ENCODE measurements at places on chromosomes 5 and 9. TPM values are rescaled to one million over a fixed set of nuclear protein-coding genes. Genes with fewer than 3 reads are reported as not detected.

DNA sequence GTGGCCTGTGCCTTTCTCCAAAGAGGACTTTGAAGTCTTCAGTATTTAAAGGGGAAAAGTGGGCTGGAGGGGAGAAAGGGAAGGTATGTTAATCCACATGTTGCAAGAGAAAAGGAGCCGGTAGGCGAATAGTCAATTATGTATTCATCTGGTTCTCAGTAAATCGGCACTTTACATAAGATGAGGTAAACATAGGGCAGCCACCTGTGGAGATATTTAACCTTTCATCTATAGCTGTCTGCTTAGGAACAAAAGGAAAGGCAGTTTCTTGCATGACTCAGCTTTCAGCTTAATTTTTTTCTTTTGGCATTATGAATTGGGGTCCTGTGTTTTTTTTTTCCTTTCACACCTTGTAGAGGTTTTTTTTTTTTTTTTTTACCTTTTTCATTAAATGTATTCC, 42.2 kb downstream of the FGD3 start:
- DNase-seq, result no peak

DNA sequence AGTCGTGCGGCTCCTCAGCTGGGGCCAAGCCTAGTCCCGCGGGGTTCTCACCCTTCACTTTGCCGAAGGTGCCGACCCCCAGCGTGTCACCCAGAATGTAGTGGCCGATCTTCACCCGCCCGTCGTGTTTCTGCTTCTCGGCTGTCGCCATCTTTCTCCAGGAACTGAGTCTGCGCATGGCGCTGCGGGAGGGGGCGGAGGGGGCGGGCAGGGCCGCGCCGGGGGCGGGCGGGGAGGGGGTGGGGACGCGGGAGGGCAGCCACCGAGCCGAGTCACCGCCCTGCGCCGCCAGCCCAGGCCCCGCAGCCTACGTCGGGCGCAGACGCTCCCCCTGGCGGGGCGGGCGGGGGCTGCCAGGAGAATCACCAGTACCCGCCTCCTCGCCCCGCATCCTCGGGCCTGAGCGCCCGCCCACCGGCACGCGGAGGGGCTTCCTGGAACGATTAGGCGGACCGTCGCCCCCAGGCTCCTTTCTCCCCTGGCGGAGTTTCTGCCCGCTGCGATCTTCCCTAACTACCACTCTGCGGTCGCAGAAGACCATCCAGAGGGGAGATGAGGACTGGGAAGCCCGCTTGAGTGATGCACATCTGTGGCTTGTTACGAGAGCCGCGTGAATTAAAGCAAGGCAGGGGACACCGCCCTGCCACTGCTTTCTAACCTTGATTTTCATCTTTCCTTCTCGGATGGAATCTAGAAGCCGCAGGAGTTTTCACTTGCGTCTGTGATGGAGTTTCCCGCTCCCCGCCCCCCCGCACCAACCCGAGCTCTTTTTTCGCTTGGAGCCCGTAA, at the start of gene PRKAA1:
TSS of gene PRKAA1 (minus strand) at position 363 of the 789 bp plus-strand sequence. CDS start at position 178, 185 bp downstream.
- DNase-seq, result peak; percentile 92

GRCh38 chr5:4704951-4705350, 435.2 kb upstream of the ADAMTS16 start:
- DNase-seq, result no peak

DNA sequence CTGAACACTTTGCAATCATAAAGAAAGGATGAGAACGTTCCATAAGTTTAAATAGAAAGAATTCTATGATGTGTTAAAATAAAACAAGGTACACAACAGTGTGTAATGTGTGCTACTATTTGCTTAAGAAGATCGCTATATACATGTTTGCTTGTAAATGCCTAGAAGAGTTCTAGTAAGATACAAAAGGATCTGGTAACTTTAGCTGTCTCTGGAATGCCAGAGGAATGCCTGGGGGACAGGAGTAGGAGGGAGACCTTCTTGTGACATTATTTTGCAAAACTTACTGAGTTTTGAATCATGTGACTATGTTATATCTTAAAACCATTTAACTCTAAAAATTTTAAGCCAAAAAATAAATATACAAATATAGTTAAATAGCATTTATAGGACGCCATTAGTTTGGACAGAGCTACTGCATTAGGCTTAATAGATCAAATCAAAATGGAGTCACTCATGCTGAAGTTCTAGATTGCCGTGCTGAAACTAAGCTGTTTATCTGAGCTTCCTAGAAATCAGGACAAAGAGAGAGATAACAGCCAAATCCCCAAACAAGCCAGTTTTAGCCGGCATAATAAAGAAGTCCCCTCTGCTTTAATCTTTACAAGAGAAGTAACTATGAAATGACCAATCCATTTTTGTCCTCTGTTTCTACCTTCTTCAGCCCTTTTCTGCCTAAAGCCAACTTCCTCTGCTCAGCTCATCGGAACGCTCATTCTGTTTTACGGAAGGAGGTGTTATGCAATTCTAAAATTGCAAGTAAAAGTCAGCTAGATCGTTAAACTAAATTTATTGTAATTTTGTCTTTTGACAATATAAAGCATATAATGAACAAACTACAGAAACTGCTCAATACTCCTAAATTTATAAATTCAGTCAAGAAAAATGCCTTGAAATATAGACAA, 44.8 kb downstream of the LIX1 start:
- DNase-seq, result no peak

DNA sequence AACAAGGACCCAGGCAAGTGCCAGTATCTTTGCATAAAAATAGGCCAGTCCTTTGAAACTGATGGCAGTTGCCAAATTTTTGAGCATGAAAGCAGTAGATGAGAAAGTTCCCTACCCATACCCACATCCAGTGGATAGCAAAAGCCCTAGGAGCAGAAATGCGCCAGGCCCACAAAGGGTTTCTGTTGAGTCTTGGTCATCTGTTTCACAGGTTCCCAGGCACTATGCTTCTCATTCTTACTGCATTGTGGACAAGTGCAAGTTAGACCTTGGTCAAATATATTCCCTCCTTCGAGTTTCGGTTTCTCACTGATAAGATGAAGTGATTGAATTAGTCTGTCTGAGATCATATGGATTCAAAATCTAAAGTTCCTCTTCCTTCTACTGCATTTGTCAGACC, 152.3 kb downstream of the NR3C1 start:
- no peak for DNase-seq

- DNase-seq, result peak; percentile 36
Observed at GRCh38 chr9:32551276-32552051, 663 bp upstream of the SMIM27 start.

- no peak for DNase-seq
Observed at GRCh38 chr5:103466495-103466894, 96.1 kb downstream of the NUDT12 start.

GRCh38 chr5:140013536-140013935, 29.6 kb downstream of the NRG2 start:
- no peak for DNase-seq

DNA sequence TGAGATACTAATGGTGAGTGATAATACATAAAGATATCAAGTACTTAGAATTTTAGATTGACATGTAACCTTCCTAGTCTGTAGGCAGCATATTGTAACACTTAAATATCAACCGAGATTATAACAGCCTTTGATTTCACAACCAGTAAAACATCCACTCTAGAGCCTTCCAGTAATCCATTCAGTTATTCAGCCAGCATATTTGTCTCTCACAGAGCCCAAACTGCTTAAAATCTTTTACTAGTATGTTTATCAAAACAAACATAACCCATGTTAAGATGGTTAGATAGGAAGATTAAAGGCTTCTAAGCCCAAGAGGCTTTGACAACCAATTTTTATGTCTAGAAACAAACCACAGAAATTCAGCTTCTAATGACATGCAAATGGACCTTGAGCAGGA, 177.9 kb upstream of the FST start:
- DNase-seq, result no peak

DNA sequence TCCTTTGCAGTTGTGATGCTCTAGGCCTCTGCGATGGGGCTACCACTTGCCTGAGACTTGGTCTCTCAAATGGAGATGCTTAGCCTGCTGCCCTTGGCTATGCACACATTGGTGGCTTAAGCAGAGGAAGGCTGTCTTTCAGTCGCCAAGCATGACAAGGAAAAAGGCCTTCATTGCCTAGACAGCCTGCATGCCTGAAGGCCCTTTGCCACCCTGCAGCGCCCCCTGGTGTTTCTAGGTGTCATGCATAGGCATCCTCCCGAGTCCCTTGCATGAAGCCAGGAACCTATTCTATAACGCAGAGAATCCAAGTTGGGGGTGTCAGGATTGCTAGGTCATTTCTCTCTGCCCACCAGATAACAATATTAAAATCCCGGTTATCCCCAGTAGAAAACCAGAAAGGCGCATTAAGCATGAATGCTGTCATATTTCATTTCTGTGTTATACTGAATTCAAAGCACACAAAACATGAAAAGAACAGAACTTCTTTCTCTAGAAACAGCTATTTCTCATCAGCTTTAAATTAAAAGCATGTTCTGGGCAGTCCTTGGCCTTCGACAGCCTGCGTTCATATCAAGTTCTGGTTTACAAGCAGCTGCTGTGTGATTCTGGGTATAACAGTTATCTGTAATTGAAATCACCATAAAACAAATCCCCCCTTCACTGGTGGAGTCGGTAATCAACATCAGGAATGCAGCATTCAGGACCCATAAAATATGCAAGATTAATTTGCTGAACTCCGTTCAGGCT, 59.7 kb upstream of the TRPC7 start:
- DNase-seq, result peak; percentile 75

GRCh38 chr5:14267166-14267838, 124.2 kb downstream of the TRIO start:
- no peak for DNase-seq

GRCh38 chr5:91332267-91333045, 50.7 kb downstream of the ARRDC3 start:
- no peak for DNase-seq

- peak; percentile 24 for DNase-seq
Observed at GRCh38 chr5:45604092-45604491, 92.1 kb downstream of the HCN1 start.

DNA sequence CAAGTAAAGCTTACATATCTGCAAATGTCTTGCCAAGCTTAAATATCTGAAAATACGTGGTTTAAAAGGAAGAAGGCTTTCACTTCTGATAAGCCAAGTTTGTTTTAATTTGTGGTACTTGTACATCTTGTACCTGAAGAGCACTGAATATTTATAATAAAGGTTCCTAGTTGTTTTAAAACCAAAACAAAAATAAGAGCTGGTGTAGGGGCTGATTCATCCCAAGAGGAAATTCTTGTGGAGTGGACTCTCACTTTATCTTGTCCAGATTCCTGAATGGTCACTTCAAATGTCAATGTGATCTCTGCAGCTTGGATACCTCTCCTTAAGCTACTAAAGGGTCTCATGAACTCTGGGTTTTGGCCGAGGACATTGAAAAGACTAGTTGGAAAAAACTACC, 29.5 kb downstream of the MAMDC2 start:
- DNase-seq, result no peak

DNA sequence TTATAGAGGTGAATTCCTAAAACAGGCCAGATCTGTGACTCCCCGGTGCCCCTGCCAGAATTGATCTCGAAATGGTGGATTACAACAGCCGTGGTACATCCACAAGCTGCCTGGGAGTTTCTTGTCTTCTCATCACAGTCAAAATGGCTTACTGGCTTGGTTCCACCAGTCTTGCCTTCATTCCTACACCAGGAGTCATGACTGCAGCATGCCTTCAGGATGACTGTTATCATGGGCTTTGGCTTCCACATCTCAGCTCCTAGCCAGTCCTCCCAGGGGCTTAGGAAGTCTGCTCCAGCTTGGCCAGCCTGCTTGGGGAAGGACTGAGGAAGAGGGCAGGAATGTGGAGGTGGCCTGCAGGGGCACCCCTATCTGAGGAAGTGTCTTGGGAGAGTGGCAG, 132.9 kb upstream of the NR3C1 start:
- peak; percentile 43 for DNase-seq

GRCh38 chr5:83072966-83073365, 4.2 kb downstream of the TMEM167A start:
- no peak for DNase-seq

ZFP37 gene
- 2.4 TPM for total RNA-seq

ARID3C gene
- total RNA-seq, result not detected

FAM81B gene
- total RNA-seq, result 8.6 TPM

TNFAIP8 gene
- total RNA-seq, result 4.7 TPM

C9orf50 gene
- total RNA-seq, result not detected

PCDHB5 gene
- total RNA-seq, result 2.7 TPM

SHISAL2B gene
- not detected for total RNA-seq

Measured in left cardiac atrium (tissue), 4 donors.